ENCODE measurements at places on chromosomes 5 and 9.

DNA sequence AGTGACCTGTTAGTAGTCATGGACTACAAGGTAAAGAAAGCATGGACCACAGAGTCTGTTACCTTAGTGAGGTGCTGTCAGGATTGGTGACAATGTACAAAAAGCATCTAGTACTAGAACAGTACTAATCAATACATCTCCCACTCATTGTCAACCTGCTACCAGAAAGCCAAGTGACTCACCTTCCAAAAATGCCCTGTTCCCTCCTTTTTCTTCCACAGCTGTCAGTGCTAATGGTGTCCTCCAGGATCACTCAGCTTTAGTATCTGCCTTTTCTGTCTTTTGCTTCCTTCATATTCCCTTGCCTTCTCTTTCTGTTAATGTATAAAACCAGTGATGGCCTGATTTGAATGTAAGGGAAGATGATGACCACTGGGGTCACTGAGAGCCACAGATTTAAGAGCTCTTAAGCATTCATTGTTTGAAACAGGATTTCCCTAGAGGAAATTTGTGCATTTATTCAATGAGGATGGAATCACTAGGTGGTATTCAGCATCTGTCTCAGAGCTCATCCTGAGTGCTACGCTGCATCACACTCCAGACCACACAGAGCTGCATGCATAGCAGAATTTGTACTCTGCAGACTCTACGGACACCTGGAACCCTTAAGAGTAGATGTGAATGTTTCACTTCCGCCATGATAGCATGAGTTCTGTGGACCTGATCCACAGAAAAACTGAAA lies 71.0 kb downstream of the SV2C start:
- DNase-seq, result no peak

DNA sequence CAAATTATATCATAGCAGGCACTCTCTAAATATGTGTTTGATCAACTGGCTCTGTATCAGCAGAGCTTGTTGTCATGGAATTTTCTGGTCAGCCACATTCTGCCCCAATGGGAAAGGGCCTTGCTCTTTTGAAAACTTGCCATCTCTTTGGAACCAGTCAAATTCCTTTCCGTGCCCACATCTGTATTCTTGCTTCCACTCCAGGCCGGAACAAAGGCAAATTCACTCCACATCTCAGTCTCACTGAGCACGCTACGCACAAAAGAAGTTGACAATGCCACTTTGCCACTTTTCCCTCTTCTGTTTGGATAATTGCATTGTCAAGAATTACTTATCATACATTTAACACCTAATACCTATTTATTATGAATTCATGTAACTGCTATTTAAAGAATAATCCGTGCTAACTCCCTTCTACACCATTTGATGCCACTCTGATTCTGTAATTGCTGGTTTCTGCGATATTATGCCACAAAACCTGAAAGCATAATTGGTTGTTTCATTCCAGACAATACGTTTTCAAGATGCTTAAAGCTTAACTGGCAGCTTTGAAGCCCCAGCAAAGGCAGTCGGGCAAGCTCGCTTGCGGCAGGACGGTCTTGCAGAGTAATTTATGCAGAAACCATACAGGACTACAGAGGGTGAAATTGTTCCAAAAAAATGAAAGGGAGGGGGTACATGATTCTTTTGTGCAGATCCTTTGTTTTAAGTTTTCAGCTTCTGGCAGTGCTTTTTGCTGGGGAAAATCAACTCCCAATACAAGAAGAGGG lies 277.7 kb downstream of the MSX2 start:
- no peak for DNase-seq

DNA sequence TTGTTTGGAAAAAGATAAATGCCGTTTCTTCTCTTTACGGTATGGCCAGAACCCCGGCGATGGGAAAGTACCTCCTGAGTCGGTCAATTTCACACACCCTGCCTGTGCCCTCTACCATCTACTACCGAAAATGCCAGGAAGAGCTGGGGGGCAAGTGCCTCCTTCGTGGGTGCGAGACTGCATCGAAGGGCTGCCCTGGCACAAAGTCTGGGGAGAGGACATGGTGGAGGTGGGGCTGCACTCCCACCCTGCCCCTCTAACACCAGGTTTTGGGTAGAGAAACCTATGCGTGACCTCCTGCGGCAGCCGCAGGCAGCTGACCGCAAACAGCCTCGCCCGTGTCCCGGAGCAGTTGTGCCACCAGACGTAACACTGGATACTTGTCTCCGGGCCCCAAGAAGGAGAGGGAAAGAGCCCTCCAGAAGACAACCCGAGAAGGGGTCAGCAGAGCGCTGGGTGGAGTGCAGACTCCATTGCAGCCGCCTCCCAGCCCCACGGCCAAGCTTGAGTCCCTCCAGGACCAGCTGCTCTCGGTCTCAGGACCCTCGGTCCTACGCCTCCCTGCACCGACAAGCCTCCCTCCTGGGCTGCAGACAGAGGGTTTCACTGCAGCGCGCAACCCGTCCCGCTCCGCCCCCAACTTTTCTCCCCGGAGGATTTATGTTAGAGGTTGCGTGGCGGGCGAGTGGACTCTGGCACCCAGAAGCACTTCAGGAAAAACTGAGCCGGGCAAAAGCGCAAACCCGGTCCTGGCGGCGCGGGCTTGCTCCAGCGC lies 823 bp upstream of the PRDM6 start:
- no peak for DNase-seq

GRCh38 chr5:174692982-174693422 lies 31.4 kb upstream of the MSX2 start:
- DNase-seq, result no peak

DNA sequence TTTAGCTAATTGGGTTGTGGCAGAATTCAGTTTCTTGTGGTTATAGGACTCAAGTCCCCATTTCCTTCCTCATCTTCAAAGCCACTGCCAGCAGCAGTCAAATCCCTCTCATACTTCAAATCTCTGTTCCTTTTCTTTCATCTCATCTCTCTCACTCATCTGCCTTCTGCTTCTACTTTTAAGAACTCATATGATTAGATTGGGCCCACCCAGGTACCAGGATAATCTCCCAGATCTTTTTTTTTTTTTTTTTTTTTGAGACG lies 8.0 kb upstream of the REEP5 start:
- DNase-seq, result no peak

- peak; percentile 75 for DNase-seq
Measured at GRCh38 chr9:108885643-108886348, 23.7 kb downstream of the ACTL7A start.

DNA sequence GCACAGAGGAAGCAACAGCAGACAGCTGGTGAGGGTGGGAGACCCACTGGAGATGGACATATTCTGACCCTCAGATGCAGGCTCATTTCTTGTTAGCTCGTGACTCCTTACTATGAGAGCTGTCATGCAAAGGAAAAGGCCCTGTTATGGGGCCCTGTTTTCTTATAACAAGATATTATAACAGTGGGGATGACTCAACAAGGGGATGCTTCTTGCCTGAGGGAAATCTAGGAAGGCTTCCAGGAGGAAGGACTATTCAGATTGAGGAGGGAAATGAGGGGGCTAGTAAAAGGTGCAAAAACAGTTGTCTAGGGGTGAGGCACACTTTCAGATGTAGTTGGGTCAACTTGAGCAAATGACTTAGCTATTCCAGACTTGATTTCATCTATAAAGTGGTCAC lies 83.0 kb downstream of the DAB2IP start:
- DNase-seq, result no peak

- peak; percentile 31 for DNase-seq
Measured at GRCh38 chr5:81397176-81397575, 3.2 kb upstream of the ACOT12 start.

DNA sequence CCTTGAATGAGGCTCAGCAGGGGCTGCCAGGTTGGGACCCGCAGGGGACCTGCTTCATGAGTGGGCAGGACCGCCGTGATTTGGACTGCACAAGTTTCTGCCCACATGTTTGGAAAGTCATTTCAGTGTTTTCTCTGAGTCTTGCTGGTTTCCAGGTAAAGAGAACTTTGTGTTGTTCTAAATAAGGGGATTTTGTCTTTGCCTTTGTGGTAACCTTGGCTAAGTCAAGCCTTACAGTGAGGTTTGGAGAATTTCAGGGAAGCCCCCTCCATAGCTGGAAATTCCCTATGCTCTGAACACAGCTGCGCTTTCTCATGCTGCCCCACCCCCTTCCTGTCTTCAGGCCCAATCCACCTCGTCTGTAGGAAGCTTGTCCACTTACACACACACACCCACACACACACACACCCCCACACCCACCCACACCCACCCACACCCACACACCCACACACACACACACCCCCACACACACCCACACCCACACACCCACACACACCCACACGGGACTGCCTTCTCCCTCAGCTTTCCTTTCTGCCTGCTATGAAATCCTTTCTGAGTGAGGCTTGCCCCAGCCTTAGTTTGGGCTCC lies 270.1 kb downstream of the HSPA4 start:
- DNase-seq, result no peak

GRCh38 chr5:58012102-58012501 lies 447.8 kb downstream of the PLK2 start:
- DNase-seq, result no peak

DNA sequence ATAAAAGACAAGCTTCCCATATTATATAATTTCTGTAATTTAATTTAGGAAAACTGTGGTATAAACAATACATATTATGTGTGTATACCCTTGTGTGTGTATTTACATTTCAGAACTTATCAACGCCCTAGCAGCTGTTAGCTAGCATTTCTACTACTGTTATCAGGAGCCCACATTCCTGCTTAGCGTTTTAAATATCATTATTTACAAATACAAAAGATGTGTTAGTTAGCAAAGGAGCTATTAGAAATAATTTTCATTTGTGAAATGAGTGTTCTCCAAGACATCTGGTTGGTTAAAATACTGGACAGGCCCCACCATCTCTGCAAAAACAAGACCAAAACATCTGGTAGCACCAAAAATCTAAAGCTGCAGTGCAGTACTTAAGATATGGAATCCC lies 48.0 kb downstream of the EPB41L4A start:
- DNase-seq, result no peak

DNA sequence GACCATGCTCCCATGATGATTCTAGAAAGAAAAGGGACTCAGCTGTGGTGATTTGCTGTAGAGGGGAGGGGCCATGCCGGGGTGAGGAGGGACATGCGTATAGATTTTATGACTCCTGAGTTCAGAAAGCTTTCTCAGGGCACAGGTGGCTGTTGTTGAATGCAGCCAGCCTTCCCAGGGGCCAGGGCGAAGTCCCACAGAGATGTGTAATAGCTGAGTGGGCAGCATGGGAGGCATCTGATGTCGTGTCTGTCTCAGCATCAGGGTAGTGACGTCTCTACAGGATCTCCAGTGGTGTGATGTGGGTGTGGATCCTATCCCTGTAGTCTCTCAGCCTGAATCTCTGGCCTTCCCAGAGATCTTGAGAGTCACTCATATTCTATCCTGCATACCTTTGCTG lies 7.8 kb upstream of the BOD1 start:
- DNase-seq, result no peak

- no peak for DNase-seq
Measured at GRCh38 chr9:74309654-74310053, 187.5 kb upstream of the RORB start.

GRCh38 chr9:26904070-26904469 lies 11.5 kb upstream of the CAAP1 start:
- DNase-seq, result no peak

DNA sequence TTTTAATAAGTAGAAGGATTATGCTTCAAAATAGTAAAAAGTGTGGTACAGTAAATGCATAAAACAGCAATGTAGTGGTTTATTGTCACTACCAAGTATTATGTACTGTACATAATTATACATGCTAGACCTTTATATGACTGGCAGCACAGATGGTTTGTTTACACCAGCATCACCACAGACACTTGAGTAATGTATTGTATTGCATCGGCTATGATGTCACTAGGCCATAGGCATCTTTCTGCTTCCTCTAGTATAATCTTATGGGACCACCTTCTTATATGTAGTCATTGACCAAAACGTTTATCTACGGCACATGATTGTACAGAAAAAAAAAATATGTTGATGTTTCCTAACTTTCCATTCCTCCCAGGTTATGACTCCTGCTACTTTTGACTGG lies 31.9 kb upstream of the SSBP2 start:
- no peak for DNase-seq

GRCh38 chr5:88287846-88288527 lies 19.3 kb upstream of the TMEM161B start:
- DNase-seq, result no peak

DNA sequence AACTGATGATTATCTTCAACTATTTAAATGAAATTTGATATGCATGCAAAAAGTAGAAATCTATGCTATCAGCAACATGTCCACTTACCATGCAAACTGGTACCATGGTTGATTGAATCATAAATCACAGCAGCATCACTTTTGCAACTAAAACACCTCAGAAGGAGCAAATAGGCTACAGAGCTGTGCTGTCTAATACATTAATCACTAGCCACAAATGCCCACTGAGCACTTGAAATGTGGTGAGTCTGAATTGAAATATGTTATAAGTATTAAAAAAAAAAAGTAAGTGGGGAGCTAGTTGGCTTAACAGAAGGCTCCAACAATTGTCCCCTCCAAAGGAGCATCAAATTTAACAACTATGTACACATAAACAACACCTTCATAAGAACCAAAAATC lies 112.5 kb downstream of the FAM114A2 start:
- no peak for DNase-seq

- DNase-seq, result no peak
Measured at GRCh38 chr9:115980502-115980901, 173.1 kb upstream of the PAPPA start.

All from HFF-Myc (cell line).